Hematopoietic multipotent progenitor cell treated with erythropoietin and hydrocortisone succinate and interleukin-3 and kit ligand, for 8 days (in vitro differentiated cells): ENCODE measurements at places on chromosomes 2 and 18.

- DNase-seq = no peak
Measured at GRCh38 chr2:224160917-224161316, 121.8 kb upstream of the SERPINE2 start.

- DNase-seq = no peak
Measured at GRCh38 chr2:11342551-11343367, 1.7 kb downstream of the ROCK2 start.

DNA sequence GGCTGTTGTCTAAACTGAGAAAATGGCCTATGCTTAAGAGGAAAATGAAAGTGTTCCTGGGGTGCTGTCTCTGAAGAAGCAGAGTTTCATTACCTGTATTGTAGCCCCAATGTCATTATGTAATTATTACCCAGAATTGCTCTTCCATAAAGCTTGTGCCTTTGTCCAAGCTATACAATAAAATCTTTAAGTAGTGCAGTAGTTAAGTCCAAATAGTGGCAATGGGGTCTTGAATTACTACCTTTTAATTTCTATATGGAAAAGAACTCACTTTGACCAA is 13.8 kb upstream of the ALLC start:
- no peak for DNase-seq

- no peak for DNase-seq
Measured at GRCh38 chr18:28736223-28736622, 559.3 kb upstream of the CDH2 start.

DNA sequence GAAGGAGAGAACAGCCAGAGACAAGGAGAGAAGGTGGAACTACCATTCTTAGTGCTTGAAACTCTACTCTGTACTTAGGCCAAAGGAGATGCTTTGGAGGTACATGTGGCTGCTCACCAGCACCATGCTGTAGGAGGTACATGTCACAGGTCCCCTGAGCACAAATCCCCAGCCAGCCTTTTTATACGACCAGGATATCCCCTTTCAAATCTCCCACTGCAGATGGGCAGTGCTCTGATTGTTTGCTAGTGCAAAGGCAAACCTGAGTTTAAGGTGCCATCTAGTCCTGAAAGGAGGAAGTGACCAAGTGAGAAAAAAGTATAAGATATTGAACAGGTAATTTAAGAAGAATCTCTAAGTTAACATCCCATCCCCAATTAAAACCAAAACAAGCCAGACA is 17.1 kb upstream of the TTC21B start:
- DNase-seq = no peak

DNA sequence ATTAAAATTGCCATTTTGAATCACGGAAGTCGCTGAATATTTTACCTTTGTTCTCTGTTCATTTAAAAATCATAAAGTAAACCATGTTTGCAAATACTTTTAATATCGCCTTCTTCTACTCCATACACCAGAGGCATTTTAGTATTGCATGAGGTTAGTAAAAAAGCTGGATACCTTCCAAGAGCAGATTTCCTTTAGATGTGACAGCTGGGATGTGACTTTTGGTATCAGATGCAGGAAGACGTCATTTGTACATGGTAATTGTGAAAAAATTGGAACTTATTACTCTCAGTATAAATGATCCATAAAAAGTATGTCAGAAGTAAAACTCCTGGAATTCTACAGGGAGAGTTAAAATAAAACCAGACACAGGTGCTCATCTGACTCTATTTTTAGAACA is 89.5 kb downstream of the SLC4A10 start:
- DNase-seq = no peak
